Stimulated activated CD4-positive, alpha-beta T cell treated with anti-CD3 and anti-CD28 coated beads, Interleukin-4, amount 100 ng/mL, for 24 hours (primary cell): ENCODE measurements at places on chromosomes 3 and 15.

- no peak for DNase-seq
Measured at GRCh38 chr3:186209810-186210752, 101.2 kb upstream of the ETV5 start.

- no peak for DNase-seq
Measured at GRCh38 chr3:150411546-150411945, 3.4 kb downstream of the TSC22D2 start.

DNA sequence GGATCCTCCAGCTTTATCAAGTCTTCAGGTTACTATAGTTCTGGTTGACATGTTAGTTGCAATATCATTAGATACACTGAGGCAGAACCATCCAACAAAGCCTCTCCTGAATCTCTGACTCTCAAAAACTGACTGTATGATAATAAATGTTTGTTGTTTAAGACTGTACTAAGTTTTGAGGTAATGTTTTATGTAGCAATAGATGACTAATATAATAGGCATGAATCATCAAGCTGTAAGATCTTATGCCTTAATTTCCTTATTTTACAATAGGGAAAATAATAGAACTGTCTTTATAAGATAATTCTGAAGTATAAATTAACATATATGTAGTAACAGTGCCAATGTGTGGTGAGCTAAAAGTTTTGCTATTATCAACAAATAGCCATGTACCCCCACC, 88.9 kb upstream of the TBC1D5 start:
- no peak for DNase-seq

- DNase-seq = no peak
Measured at GRCh38 chr3:150902988-150903387, 2.3 kb downstream of the MINDY4B start.
